Inflammatory macrophage treated with lipopolysaccharide for 4 hours (primary cell): ENCODE measurements at places on chromosomes 5 and 9.

GRCh38 chr9:6126377-6126776, 89.2 kb upstream of the IL33 start:
- DNase-seq = no peak

- DNase-seq = peak; percentile 29
These were observed 141.4 kb downstream of the EBF1 start for GRCh38 chr5:158958021-158958994.

DNA sequence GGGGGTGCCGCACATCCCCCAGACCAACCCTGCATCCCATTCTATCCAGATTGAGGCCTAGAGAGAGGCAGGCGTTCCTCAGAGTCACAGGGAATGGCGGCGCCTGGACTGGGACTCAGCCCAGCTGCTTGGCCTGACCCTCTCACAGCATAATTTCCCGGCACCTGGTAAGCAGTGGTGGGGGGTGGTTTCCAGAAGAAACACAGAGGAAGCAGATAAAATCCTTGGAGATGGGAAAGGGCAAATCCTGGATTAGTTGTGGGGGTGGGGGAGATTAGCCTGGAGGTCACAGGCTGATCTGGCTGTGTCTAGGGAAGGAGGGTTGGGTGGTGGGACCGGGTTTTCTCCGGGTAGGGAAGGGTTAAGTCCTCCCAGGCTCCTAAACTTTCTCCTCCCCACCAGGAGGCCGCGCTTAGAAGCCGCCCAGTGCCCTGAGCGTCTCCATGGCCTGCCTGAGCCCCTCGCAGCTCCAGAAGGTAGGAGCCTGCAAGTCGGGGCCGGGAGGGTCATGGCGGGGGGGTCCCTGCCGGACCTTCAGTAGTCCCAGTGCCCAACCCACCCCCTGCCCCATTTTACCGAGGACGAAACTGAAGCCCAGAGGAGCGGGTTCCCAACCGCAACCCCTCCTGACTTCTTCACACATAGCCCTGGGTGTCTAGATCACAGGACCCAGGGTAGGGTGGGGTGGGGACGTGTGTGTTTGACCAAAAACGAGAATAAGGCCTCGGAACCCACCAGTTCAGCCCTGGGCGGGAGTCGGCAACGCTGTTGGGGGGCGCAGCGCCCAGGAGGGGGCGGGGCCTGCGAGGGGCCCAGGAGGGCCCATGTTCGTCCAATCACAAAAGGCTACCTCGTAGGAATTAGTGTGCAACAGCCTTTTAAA, 1.3 kb downstream of the PHYHD1 start:
- no peak for DNase-seq

- DNase-seq = peak; percentile 61
These were observed 289.5 kb downstream of the DEPDC1B start for GRCh38 chr5:60410427-60410826.

DNA sequence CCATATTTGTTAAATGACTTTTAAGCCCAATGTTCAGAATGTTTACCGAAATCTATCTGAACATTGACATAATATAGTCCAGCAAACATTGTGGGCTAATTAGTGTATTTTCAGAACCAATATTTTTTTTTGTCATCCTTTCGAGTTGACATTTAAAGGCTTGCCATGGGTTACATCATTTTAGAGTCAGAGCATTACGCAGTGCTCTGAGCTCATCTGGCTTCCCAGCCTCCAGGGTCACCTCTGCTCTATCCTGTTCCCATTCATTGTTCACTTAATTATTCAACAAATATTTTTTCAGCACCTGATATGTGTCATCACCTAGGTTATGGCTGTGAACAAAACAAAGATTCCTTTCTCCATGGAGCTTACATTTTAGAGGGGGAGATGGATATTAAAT, 80.2 kb downstream of the SREK1 start:
- DNase-seq = no peak

DNA sequence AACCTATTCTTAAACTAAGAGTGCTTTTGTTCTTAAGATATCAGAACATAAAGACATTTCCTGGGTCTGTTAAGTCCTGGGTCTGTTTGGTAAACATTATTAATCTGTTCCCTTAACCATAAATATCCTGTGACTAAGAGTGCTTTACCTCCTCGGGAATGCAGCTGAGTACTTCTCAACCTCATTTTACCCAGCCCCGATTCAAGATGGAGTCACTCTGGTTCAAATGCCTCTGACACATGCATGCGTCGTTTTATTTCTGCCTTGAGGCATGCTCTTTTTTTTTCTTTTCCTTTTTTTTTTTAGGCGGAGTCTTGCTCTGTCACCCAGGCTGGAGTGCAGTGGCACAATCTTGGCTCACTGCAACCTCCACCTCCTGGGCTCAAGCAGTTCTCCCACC, 39.8 kb upstream of the FBXL17 start:
- no peak for DNase-seq

DNA sequence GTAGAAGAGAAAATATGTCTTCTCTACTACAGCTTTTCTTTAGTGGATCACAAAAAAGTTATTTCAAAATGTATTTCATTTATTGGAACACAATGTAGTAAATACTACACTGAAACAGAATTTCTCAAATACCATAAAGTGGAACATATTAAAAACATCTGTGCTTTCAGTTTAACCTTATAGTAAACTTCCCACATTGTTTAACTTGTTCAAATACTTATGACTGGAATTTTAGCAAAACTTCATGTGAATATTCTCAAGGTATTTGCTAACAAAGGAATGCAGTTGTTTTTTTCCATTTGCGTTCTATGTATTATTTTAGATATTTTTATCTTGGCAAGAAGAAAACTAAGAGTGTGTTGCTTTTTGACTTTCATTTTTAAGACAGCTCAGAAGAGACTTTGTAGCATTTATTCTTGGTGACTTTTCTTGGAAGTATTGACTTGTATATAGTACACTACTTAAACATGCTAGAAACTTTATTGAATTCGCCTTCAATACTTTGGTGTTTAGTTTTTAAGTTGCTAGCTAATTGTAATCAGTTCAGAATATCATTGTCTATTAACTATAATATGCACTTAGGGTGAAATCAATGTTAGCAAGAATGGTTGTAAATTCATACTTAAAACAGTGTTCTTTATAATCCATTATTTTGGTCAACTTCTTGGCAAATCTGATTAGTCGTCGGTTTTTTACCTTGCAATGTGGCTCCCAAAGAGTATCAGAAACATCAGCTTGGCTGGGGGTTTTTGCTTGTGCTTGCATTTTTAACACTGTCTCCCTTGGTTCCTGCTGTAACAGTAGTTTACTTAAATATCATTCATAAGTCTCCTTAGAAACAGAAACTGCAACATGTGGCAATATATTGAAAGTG, 5.0 kb upstream of the RHOBTB3 start:
- peak; percentile 45 for DNase-seq

- no peak for DNase-seq
These were observed 25.0 kb downstream of the RGS3 start for GRCh38 chr9:113488490-113488889.

GRCh38 chr5:89080467-89081116, 197.6 kb upstream of the MEF2C start:
- DNase-seq = no peak

- no peak for DNase-seq
These were observed 279.0 kb downstream of the AOPEP start for GRCh38 chr9:95005278-95006143.

DNA sequence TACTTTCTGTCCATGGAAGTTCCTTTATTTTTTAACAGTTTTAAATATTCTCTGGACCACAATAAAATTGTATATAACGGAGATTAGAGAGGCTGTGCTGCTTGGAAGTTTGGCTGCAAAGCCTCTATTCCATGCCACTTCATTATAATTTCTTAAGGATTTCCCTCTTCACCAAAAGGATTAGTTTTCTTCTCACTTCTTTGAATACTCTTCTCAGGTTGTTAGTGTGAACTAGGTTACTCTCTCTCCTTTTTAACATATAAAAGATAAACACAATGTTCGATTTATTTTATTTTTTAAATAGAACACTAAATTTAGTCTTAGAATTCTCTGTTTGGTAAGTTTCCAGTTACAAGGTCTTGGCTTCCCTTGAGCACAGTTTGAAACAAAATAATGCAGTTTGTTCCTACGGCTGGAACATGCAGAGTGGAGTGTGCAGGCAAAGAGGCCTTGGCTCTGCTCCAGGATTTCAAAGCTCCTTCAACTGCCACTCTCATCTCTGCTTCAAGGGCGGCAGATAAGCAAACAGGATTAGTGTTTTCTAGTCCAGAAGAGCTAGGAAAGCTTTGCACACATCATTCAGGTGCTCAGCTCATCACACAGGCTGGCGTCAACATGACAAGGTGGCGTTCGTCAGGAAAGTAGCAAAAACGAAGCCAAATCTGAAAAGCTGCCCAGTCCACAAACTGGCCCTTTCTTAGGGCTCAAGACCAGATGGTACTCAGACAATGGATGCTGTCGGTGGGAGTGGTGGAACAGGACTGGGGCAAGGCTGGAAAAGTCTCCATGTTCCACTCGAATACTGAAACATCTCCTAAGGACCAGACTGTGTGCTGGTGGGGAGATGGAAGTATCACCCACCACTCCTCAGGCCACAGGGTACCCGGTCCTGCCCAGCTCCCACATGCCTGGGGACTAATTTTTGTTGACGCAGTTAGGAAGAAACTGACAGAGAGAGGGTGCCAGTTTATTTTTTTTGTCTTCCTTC, 286.6 kb downstream of the CRB2 start:
- DNase-seq = no peak

GRCh38 chr9:77744841-77745430, 96.8 kb upstream of the GNA14 start:
- no peak for DNase-seq

- DNase-seq = no peak
These were observed 10.1 kb downstream of the C1QTNF2 start for GRCh38 chr5:160360310-160360709.

- no peak for DNase-seq
These were observed 1038.6 kb upstream of the DMAC1 start for GRCh38 chr9:8838136-8838535.

GRCh38 chr9:94165592-94166235, 81.5 kb downstream of the PTPDC1 start:
- DNase-seq = peak; percentile 99

DNA sequence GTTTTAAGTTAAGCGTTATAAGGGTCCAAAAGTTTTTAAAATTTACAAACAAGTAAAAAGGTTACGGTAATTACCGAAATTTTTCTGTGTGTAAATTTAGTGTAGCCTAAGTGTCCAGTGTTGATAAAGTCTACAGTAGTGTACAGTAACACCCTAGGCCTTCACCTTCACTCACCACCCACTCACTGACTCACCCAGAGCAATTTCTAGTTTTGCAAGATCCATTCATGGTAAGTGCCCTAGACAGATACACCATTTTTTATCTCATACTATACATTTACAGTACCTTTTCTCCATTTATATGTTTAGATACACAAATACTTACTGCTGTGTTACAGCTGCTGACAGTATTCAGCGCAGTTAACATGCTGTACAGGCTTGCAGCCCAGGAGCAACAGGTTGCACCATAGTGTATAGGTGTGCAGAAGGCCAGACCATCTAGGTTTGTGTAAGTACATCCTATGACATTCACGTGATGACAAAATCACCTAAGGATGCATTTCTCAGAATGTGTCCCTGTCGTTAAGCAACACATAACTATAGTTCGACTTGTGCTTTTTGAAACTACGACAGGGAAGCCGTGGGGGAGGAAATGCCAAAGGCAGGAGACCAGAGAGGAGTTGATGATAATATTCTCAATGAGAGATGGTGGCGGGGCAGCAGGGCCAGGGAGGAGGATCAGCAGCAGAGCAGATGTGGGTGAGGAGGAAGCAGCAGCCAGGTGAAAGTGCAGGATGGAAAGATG, 48.6 kb downstream of the PSMB7 start:
- DNase-seq = peak; percentile 42

DNA sequence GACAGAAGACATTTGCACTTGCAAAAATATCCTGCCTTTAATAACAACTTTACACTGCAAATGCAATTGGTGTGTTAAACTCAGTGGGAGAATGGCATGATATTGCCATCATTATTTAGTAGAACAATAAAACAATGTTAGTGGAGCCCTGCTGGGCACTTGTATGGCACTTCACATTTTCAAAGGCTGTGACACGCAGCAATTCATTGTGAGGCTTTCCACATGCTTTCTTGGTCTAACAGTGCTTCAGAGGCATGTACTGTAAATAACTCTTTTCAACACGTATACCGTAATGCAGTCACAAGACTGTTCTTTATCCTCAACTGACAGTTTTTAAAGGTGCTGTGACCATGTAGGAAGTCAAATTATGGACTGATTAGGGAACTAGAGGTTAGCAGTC, 155.5 kb upstream of the EPB41L4A start:
- DNase-seq = no peak

- no peak for DNase-seq
These were observed 59.5 kb upstream of the TMEM215 start for GRCh38 chr9:32723789-32724325.

- no peak for DNase-seq
These were observed 37.7 kb upstream of the CKMT2 start for GRCh38 chr5:81195335-81195929.

- DNase-seq = no peak
These were observed 57.0 kb downstream of the CFAP90 start for GRCh38 chr5:7793895-7794294.
